Ovary (tissue), 10 donors: ENCODE measurements at places on chromosomes 16 and 17. TPM values are rescaled to one million over a fixed set of nuclear protein-coding genes. Genes with fewer than 3 reads are reported as not detected.

Gene TMEM92
- 0.34 TPM for total RNA-seq

GRCh38 chr16:55508941-55509931 is at the start of gene LPCAT2:
TSS of gene LPCAT2 (plus strand) at chr16:55509072. CDS start at chr16:55509182, 110 bp downstream.
- peak within 1 kb of the TSS; percentile 68 for H3K4me3 ChIP-seq
- no peaks in the 10 kb centered on the region for H3K36me3 ChIP-seq
- H3K27me3 ChIP-seq, result no peaks in the 10 kb centered on the region
- peak; percentile 91 for DNase-seq

DNA sequence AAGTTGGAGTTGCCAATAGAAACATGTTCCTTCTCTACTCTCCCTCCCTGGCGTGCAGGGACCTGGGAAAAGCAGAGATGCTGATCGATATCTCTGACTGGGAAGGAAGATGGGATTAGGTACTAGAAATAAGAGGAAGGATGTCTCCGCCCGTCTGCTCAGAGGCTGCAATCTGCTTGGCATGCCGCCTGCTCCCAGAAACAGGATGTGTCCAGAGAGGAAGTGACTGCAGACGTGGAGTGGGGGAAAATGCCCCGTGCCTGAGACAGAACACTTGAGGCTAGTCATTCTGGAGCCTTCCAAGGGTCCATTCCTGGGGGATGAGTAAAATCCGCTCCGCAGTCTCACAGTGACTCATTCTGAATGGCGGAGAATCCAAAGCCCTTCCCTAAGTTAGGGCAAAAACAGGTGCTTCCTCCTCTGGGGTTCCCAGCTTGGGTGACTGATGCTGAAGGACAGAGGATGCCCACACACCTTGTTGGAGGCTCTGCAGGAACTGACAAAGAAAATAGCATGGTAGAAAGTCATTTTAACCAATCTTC is 45.0 kb upstream of the SMURF2 start:
- H3K4me1 ChIP-seq, result peaks cover 3% of the 10 kb centered on the region
- no peaks in the 10 kb centered on the region for H3K27me3 ChIP-seq
- H3K27ac ChIP-seq, result no peak overlapping the region
- DNase-seq, result peak; percentile 74
- no peaks in the 10 kb centered on the region for H3K36me3 ChIP-seq

DNA sequence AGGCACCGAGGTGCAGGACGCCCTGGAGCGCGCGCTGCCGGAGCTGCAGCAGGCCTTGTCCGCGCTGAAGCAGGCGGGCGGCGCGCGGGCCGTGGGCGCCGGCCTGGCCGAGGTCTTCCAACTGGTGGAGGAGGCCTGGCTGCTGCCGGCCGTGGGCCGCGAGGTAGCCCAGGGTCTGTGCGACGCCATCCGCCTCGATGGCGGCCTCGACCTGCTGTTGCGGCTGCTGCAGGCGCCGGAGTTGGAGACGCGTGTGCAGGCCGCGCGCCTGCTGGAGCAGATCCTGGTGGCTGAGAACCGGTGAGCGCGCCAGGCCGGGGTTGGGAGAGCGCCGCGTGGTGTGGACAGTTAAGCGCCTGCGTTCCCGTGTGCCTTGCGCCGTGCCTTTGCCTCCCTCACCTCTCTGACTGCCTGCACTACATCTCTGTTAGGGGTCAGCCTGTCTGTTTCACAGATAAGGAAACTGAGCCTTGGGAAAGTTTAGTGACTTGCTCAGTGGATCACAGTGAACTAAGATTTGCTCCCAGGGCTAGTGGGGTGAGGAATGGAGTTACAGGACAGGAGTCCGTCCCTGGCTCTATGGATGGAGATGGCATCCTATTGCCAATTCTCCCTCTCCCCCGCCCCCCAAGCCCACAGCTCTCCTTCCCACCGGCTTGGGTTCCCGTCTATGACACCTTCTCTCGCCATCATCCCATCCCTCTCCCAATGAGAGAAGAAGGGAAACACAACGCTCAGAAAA is 880 bp downstream of the SARM1 start:
- peaks cover 7% of the 10 kb centered on the region for H3K4me1 ChIP-seq
- peak; percentile 58 for DNase-seq
- H3K27ac ChIP-seq, result peak overlapping the region; percentile 69
- H3K27me3 ChIP-seq, result no peaks in the 10 kb centered on the region
